Breast epithelium (tissue), 4 donors: ENCODE measurements at places on chromosomes 13 and 19.

DNA sequence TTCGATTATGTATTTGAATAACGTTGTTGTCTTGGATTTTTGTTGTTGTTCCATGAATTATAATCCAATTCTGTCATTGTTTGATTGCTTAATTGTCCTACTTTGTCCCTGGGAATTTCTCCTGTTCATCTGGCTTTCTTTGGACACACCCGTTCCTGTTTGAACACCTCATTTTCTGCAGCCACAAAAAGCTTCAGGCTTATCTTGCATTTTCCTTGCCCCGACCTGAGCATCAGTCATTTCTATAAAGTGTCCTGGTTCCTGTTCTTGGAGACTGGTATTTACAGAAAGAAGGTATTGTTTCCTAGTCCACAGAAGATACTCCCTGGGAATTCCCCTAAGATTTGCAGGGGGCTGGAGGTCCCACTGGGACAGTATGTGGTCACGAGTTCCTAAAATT is 731.8 kb upstream of the ARGLU1 start:
- H3K27ac ChIP-seq: no peak overlapping the region
- H3K4me3 ChIP-seq: no peak overlapping the region

DNA sequence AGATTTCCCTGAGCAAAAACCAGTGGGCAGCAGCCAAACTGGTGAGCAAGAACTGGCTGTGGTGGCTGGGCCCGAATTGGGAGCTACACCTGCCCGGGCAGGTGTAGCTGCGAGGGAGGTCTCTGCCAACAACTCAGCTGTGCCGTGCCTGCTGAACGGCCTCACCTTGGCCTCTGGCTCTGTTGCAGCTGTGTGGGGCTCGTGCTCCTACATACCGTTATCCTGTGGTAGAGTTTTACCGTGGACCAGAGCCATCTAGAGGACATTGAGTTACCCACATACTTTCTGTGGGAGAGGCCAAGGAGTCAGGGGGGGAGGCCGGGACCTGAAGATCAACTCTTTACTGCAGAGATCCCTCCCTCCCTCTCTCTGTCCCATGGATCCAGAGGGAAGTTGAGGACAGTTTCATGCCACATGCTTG is 113.2 kb downstream of the TM9SF2 start:
- H3K36me3 ChIP-seq: no peaks in the 10 kb centered on the region
- H3K27ac ChIP-seq: no peak overlapping the region
- DNase-seq: peak; percentile 47
- H3K27me3 ChIP-seq: no peaks in the 10 kb centered on the region
- no peak overlapping the region for H3K4me3 ChIP-seq

DNA sequence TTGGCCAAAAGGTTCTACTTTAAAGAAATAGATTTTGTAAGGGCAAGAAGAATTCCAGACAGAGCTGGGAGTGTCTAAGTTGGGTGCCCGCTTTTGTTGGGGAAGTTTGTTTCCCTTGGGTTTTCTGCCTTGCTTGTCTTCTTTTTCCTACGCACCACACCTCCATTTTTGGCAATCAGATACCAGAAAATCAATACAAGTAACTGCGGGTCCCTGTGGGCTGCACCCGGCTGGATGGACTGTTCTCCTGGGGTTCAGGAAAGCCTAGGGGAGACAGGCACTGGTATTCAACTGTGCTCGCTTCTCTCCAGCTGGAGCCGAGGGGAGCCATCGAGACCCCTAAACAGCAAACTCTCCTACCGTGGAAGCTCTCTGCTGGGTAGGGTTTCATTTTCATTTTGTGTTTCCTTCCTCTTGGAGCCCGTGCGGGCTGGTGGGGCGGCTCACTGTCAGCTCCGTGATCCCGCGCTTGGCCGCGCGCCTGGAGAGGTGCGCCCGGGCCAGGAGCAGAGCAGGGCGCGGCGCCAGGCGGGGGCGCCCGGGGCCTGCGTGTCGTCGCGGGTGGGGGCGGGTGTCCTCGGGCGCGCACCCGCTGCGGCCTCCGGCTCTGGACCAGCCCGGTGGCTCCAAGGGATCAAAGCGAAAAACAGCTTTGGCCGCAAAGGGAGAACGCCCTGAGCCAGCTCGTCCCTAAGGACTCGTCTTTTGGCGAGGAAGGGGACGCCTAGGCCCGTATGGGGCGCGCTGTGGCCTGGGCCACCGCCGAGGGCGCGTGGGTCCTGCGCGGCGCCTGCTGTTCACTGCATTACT is 347.2 kb downstream of the ZNF536 start:
- H3K27me3 ChIP-seq: no peaks in the 10 kb centered on the region
- H3K36me3 ChIP-seq: no peaks in the 10 kb centered on the region
- no peak for DNase-seq

DNA sequence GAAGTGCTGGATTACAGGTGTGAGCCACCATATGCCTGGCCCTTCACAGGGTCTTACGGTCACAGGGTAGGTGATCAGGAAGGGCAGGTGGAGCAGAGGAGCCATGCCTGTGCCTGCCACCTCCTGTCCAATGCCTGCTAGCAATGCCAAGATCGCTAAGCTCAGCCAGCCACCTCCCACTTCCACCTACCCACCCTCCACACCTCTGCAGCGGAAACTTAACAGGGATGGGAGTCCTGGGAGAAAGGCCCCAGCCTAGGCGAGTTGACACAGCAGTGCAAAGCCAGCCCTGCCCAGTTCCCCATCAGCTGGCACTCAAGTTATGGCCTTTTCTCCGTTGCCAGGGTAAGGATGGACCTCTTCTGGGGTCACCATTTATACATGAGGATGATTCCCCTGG is 15.9 kb upstream of the FCHO1 start:
- H3K27ac ChIP-seq: no peak overlapping the region
- no peak overlapping the region for H3K4me3 ChIP-seq
- no peak for DNase-seq
- H3K4me1 ChIP-seq: no peaks in the 10 kb centered on the region
- H3K36me3 ChIP-seq: peaks cover 8% of the 10 kb centered on the region

DNA sequence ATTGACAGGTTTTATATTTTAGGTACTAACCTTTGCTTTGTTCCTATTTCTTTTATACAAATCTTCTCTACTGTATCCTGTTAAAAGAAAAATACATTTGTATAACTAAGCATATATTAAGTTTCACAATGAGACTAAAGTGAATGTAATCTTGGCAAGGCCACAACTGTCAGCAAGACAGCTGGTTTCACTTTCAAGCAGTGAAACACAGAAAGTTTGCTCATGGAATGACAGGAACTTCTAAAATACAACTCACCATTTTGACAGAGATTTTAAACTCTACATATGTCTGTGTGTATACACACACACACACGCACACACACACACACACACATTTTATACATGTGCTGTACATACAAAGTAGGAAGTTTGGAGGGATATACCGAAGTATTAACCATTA is 53.3 kb downstream of the PARP4 start:
- no peak overlapping the region for H3K27ac ChIP-seq
- no peaks in the 10 kb centered on the region for H3K27me3 ChIP-seq
- no peaks in the 10 kb centered on the region for H3K4me1 ChIP-seq
- H3K4me3 ChIP-seq: no peak overlapping the region
- peaks cover 8% of the 10 kb centered on the region for H3K36me3 ChIP-seq

DNA sequence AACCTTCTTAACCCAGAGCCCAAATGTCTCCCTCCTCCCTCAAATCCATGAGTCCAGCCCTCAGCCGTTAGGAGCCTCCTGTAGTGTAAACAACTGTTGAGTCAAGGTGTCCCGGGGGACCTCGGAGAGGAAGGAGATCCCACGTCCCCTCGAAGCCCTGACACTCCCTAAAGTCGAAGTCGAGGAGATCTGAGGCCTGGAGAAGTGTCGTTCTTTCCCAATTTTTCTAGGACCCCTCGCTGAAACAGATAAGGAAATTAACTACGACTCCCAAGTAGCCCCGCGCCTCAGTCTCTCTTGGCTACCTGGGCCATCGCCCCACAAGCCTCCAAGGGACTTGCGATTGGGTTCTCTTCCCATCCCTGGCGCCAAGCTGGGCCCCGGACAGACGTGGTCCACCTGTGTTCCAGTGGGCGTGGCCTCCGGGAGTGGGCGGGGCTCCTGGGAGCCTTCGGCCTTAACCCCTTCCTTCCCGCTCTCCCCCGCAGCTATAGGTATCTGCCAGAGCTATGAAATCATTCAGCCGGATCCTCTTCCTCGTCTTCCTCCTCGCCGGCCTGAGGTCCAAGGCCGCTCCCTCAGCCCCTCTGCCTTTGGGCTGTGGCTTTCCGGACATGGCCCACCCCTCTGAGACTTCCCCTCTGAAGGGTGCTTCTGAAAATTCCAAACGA is 869 bp downstream of the GFY start:
- H3K4me1 ChIP-seq: peaks cover 5% of the 10 kb centered on the region
- no peak overlapping the region for H3K4me3 ChIP-seq
- H3K36me3 ChIP-seq: no peaks in the 10 kb centered on the region
- peaks cover 88% of the 10 kb centered on the region for H3K27me3 ChIP-seq
- no peak overlapping the region for H3K27ac ChIP-seq

DNA sequence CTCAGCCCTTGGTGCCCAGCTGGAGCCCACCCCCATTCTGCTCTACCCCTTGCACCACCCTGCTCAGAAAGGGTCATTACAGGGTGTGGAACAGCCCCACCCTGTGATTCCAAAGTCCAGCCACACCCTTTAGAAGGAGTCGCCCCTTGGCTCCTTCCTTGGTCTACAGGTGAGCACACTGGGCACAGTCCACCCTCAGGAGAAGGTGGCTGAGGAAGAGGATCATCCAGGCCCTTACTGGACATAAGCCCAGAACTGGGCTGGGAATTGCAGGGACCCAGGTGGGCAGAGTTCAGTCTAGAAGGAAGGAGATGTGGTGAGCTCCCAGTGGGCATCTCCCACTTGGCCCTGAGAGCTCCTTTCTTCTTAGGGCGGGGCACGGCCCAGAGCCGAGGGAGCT is 8.6 kb downstream of the SLC46A3 start:
- H3K27ac ChIP-seq: no peak overlapping the region
- H3K36me3 ChIP-seq: no peaks in the 10 kb centered on the region
- no peaks in the 10 kb centered on the region for H3K27me3 ChIP-seq
- no peaks in the 10 kb centered on the region for H3K4me1 ChIP-seq

DNA sequence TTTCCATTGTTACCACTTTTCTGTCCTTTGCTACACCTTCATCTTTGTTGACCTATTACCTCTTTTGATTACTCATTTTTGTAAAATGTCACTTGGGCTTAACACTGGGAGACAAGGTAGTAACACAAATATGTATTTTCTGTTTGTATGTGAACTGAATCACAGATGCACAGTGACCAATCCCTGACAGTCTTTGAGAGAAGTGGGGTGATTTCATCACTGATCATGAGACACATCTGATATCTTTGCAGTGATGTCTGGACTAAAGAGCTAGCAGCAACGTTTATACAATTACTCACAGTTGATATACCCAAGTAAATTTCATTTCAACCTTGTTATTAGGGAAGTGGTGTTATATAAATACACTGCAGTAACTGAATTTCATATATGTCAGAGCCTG is 1397.4 kb upstream of the SPRY2 start:
- no peaks in the 10 kb centered on the region for H3K27me3 ChIP-seq
- no peak for DNase-seq
- H3K4me1 ChIP-seq: no peaks in the 10 kb centered on the region
- no peaks in the 10 kb centered on the region for H3K36me3 ChIP-seq

GRCh38 chr19:1268226-1269064 is 687 bp upstream of the CIRBP start:
- H3K27me3 ChIP-seq: no peaks in the 10 kb centered on the region
- peak overlapping the region; percentile 100 for H3K27ac ChIP-seq
- H3K36me3 ChIP-seq: peaks cover 5% of the 10 kb centered on the region
- peaks cover 62% of the 10 kb centered on the region for H3K4me1 ChIP-seq
- peak overlapping the region; percentile 64 for H3K4me3 ChIP-seq

DNA sequence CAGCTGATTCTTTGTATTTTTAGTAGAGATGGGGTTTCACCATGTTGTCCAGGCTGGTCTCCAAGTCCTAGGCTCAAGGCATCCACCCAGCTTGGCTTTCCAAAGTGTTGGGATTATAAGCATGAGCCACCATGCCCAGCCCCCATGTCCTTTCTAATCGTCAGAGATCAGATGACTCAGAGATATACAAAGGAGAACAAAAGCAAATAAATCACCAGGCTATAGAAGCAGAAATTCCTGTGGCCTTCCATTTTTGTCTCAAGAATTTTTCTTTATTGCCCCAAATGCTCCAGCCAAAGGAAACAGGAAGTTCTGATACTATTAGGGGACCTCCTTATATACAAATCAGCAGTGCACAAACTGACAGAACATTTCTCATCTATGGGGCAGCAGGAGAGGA is 207.8 kb downstream of the RFC3 start:
- H3K36me3 ChIP-seq: no peaks in the 10 kb centered on the region
- no peak overlapping the region for H3K4me3 ChIP-seq
- no peaks in the 10 kb centered on the region for H3K4me1 ChIP-seq
- DNase-seq: no peak
- no peak overlapping the region for H3K27ac ChIP-seq
- no peaks in the 10 kb centered on the region for H3K27me3 ChIP-seq

DNA sequence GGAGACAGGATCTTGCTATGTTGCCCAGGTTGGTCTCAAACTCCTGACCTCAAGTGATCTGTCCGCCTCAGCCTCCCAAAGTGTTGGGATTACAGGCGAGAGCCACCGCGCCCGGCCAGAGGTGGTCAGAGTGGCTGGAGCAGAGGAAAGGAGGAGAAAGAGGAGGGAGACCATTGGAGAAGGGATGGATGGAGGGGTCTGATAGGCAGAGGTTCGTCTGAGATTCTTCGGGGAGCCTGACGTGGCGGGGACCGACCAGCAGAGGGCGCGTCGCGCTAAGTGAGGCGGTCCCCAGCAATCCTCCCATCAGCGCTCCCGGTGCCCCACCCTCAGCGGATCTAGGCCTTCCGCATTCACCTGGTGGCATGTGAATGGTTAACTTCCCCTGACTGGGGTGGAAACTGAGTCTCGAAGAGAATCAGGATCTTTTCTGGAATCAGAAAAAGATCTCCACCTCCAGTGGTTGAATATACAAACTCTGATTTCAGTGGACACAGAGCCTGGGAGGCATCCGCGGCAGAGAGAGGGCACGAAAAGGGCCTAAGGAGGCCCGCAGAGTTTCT is 8.8 kb downstream of the GTPBP3 start:
- no peaks in the 10 kb centered on the region for H3K27me3 ChIP-seq
- no peaks in the 10 kb centered on the region for H3K36me3 ChIP-seq
- no peaks in the 10 kb centered on the region for H3K4me1 ChIP-seq
- H3K4me3 ChIP-seq: no peak overlapping the region

DNA sequence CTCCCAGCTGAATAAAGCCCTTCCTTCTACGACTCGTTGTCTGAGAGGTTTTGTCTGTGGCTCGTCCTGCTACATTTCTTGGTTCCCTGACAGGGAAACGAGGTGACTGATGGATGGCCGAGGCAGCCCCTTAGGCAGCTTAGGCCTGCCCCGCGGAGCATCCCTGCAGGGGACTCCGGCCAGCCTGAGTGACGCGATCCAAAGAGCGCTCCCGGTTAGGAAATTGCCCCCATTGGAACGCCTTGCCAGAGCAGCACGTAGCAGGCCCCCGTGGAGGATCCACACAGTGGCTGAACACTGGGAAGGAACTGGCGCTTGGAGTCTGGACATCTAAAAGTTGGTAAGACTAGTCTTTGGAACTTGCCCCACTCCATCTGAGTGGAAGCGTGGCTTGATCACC is 296.8 kb upstream of the SGCG start:
- no peak for DNase-seq
- no peaks in the 10 kb centered on the region for H3K36me3 ChIP-seq
- no peak overlapping the region for H3K27ac ChIP-seq
